ENCODE measurements at places on chromosomes 6 and 20.

GRCh38 chr6:148700741-148701311 lies 46.0 kb upstream of the UST start:
- DNase-seq, result peak; percentile 32

- DNase-seq, result no peak
Observed at GRCh38 chr6:27279513-27280063, 32.1 kb downstream of the PRSS16 start.

DNA sequence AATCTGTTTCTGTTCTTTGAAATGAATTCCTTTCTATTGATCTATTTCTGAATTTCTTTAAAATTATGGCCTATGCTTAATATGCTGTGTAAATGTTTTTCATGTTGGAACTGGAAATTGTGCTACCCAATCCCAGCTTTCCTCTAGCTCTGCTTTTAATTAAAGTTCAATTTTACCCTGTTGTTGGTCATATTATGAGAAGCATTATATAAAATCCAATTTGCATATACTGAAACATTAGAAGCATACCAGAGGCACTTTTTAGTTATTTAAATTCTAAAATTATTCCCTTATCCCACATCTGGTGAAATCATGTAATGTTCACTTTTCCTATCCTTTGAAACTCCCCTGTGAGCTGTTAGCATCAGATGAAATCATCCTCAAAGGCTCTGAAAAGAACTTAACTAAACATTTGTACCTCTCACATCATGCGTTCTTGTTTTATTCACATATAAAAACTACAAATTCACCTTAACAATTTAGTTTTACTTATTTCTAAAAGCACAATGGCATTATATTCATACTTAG lies 160.6 kb upstream of the COL21A1 start:
- no peak for DNase-seq

GRCh38 chr6:161744211-161745067 lies 470.6 kb upstream of the AGPAT4 start:
- no peak for DNase-seq

Measured in eye (tissue), 1 donor.